ENCODE measurements at places on chromosomes 2 and 18. TPM values are rescaled to one million over a fixed set of nuclear protein-coding genes. Genes with fewer than 3 reads are reported as not detected.

- DNase-seq: no peak
Observed at GRCh38 chr2:231201475-231201814, 3.0 kb downstream of the ARMC9 start.

GRCh38 chr18:54284981-54285785 is 15.9 kb downstream of the POLI start:
- DNase-seq: no peak

PSTPIP2 gene
- 0.51 TPM for total RNA-seq

GRCh38 chr18:70029163-70029562 is 81.5 kb upstream of the CD226 start:
- DNase-seq: no peak

CERKL gene
- 0.18 TPM for total RNA-seq

DNA sequence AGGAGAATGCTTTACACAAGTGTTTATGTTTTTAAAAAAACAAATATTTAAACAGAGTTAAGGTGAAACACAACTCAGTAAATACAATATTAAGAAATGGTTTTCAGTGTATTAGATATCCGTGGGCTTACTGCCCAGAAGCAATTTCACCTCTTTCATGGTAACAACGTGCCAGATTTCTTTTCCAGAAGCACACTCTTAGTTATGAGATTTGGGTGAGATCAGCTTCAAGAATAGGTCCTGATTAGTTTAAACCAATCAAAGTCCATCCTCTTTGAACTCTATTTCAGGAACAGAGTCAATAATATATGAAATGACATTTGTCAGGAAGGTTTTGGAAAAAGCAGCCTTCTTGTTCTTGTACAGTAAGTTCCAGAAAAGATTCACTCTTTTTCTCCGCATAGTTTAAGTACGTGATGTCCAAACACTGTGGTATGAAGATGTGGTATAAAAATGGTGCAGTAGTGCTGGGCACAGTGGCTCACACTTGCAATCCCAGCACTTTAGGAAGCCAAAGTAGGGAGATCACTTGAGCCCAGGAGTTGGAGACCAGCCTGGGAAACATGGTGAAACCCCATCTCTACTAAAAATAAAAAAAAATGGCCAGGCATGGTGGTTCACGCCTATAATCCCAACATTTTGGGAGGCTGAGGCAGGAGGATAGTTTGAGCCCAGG is 14.7 kb downstream of the USP34 start:
- no peak for DNase-seq

GNAL gene
- total RNA-seq: 0.22 TPM

CYP27C1 gene
- total RNA-seq: not detected

DNA sequence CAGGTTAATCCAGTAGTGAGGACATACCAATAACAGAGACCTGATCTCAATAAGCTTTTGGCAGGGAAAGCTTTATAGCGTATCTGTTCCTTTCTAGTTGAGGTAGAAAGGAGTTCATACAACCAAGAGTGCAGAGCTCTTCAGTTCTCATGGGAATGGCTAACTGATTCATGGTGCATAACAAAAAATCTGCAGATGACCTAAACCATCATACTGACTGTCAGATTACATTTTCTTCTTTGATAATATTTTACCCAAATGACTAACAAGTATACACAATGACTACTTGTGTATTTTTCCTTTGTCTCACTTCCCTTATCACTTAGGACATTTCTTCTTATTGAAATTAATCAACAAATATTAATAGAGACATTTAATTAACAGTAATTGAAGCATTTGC is 140.0 kb upstream of the SERTAD2 start:
- no peak for DNase-seq

DNA sequence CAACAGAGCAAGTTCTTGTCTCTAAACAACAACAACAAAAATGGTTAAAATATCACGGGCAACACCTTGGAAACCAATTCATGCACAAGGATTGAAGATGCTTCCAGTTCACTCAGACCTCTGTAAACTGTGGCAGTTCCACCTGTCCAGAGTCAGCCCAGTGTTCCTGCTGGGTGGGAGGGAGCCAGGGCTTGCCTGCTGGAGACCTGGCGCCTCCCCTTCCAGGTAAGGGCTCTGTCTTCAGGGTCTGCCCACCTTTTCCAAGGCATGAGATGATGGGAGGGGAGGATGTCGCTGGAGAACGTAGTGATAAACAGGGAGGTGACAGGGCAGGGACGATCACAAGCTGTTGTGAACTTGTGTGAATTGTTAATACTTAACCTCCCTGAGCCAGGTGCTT is 9.8 kb upstream of the GPC1 start:
- DNase-seq: no peak

DNA sequence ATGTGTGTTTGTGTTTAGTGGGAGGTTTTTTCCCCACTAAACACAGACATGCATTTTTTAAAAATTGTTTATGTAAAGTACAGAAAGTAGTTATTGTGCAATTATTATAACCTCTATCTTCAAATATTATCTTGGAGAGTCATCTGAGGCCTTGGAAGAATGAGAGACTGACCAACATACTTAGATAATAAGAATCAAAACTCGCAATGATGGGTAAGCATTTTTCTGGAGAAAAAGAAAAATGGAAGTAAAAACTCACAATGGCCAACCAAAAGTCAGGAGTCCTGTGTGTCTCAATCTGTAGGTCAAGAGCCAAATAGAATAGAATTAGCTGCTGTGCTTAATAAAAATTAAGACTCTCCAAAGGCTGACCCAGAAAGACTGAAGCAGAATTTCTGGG is 43.0 kb downstream of the MEMO1 start:
- DNase-seq: no peak

CELF4 gene
- total RNA-seq: not detected

SEH1L gene
- total RNA-seq: 67.0 TPM

TNFAIP6 gene
- 0.29 TPM for total RNA-seq

- DNase-seq: no peak
Observed at GRCh38 chr2:105294844-105295481, 34.6 kb downstream of the TGFBRAP1 start.

DNA sequence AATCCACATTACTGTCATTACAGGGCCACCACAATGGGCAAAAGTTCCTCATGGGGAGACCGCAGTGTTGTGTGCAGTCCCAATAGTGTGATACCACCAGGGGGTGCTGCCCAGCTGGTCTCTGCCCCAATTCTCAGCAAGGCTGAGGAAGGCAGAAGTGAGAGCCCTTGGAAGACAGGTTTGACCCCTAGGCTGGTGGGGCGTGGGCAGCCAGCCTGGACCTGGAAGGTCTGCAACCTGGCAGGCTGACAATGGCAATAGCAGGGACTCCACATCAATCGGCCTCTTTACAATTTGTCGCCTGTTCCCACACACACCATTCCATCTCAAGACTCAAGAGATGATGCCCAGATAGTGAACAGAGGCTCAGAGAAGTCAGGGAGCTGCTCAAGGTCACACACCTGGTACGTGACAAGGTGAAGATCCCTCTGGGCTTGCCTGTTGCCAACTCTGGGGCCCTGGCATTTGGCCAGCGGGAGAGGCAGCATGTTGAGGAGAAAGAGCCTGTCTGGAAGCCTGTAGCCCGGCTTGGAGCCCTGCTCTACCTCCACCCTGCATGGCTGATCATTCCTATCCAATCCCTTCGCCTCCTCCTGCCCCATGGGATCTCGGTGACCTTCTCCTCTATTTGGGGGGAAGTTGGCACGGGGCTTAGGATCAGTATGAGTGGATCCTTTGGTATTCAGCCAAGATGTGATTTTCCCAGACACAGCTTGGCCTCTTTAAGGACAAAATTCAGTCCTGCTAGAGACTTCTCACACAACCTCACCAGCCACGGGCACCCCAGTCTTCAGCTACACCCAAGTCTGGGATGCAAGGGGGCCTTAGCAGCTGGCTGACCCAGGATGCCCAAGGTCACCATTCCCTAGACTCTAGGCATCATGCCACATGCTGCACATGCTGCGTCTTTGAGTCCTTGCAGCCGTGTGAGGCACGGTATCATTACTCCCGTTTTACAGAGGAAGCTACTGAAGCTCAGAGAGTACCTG is 2.9 kb upstream of the ATOH8 start:
- no peak for DNase-seq

ANKRD30BL gene
- not detected for total RNA-seq

NAT8 gene
- not detected for total RNA-seq

All from activated B cell treated with CpG ODN at 0.5 μM for 24 hours (primary cell).